ENCODE measurements at places on chromosomes 13 and 19.

DNA sequence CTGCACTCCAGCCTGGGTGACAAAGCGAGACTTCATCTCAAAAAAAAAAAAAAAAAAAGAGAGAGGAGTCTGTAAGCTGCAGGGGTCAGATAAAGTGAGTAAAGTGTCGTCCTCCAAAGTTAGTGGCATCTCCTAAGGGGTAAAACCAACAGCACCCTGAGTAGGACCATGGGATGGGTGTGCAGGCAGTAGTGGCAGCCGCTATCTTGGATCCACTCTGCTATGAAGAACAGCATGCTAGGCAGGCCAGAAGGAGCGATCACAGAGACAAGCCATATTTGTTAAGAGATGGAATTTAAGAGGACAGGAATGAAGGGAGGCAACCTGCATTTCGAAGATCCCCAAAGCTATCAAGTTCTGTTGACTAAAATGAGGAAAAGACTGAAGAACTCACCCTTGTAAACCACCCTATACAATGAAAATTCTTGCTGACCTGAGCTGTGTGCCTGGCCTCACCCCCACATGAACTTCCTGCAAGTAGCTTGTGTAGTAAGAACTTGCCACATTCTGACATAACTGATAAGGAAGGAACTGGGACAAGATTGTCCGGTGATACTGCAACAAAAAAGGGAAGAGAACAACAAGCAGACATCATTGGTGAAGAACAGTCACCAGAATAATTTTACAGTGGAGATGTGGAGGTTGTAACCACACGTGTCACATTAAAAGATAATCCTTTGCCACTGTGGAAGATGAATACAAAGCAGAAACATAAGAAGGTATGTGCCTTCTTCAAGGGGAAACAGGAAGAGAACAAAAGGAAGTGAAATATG lies 16.2 kb downstream of the DPY19L3 start:
- DNase-seq = no peak

- DNase-seq = no peak
Measured at GRCh38 chr13:80450386-80450785, 109.5 kb upstream of the SPRY2 start.

- peak; percentile 42 for DNase-seq
Measured at GRCh38 chr13:108924134-108924533, 294.7 kb downstream of the MYO16 start.

DNA sequence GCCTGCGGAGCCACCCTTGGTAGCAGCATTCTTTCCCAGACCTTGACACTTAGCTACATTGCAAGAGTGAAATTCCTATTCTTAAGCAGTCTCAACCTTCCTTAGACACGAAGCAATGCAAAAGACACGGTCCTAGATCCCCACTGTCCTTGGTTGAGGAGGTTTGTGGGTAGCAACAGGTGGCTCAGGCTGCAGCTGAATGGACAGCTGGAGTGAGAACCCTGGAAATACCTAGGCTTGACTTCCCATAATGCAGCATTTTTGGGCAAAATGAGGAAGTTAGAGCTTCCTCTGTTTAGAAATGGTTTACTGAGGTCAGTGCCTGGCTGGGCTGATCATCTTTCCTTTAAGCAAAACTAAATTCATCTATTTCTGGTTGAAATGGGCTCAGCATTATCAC lies 296.6 kb downstream of the RFC3 start:
- no peak for DNase-seq

DNA sequence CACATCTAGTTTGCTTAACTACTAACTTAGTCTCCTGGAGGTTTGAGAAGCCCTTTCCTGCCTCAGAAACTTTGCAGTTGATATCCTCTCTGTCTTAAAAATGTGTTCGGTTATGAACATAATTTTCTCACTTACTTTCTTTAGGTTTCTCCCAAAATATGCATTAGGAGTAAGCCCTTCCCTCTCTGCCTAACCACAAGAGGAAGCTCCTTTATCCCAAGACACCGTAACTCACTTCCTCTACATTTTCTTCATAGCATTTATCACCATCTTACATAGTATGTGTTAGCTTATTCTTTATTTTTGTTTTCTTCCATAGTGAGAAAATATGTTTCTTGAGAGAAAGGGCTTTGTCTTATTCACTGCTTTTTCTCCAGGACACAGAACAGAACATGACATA lies 952.5 kb upstream of the ATXN8OS start:
- DNase-seq = no peak
